ENCODE measurements at places on chromosomes 5 and 9.

- DNase-seq, result no peak
Observed at GRCh38 chr9:125902831-125903512, 155.8 kb downstream of the PBX3 start.

DNA sequence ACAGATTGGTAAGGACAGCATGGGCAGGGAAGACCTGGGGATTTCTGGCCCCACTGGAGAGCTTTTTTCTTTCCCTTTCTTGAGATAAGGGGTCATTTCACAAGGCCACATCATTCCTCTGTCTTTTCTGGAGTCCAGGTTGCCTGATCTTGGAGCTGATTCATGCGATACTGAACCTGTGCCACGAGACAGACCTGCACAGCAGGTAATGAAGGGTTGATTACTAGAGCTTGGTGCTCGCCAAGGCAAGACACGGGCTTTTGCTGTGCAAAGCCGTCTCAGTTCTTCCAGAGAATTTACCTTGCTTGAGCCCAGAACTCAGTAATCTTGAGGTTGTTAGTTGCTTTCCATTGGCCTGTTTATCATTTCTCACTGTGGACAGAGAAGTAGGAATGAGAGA, 39.2 kb downstream of the NUP188 start:
- no peak for DNase-seq

- no peak for DNase-seq
Observed at GRCh38 chr9:136865041-136865767, 904 bp downstream of the EDF1 start.

DNA sequence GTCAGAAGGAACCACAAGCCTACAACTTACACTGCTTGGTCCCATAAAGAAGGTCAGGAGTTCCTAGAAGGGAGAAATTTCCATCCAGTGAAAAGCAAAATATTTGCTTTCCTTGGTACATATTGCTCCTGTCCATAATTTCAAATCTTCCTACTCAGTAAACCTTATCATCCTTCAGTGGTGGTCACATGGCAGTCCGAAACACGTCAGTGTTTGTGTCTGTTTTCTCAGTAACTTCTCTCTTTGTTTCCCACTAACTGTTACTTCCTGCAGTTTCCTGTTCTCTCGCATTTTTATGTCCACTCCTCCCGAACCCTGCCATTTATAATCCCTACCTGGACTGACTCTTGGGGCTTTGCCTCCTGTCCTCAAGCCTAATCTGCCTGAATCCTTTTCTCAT, 129.1 kb downstream of the FANCC start:
- DNase-seq, result no peak

DNA sequence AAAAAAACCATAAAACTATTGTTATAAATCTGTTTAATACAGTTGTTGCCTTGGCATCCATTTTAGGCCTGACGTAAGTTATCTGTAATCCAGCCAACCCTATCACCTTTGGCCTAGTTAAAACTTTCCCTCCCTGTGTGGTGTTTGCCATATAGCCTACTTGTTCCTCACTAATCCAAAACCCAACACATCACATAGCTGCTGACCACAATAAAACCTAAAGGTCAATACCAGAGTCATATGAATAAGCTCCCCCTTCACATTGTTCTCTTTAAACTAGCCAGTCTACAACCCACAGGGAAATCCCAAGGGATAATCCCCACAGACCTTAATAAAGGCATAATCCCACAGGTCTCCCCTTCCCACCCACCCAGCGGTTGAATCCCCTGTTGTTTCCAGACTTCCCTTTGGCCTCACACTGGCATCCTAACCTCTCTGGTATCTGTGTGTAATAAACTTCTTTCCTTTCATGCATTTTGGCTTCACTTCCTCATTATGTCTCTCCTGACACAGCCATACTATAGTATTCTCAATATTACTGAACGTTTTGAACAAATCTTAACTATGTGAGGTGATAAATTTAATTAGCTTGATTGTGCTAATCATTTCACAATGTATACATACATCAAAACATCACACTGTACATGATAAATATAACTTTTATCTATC, 50.8 kb downstream of the DTWD2 start:
- no peak for DNase-seq

DNA sequence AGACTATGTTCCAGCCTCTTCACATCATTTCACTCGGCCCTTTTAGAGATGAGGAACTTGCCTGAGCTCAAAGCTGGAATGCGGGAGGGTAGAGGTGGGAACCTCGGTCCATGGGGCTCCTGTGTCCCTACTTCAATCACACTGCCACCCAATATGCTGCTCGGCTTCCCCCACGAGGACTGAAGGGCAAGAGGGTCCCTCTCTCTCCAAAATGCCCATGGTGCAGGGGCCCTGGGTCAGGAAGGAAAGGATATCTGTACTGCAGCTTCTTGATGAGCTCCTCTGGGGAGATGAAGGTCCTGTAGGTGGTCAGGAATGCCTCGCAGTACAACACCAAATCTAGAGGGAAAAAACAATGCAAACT, 46.5 kb downstream of the PRRT1B start:
- DNase-seq, result no peak

DNA sequence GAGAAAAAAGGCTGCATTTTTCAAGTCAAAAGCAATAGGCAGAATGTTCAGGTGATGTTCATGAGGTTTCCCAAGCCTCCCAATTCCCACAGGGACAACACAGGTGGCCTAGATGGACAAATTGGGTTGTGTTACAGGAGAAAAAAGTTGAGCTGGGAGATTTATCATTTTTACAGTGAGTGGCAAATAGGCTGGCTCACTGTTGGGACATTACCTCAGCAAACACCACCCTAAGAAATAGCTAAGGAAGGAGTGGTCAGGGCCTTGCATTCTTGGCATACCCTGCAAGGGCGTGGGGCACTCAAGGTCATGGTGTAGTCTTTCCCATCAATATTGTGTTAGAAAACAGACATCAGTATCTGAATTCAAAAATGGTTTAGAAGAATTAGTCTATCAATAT, 23.3 kb upstream of the CPLANE1 start:
- no peak for DNase-seq

DNA sequence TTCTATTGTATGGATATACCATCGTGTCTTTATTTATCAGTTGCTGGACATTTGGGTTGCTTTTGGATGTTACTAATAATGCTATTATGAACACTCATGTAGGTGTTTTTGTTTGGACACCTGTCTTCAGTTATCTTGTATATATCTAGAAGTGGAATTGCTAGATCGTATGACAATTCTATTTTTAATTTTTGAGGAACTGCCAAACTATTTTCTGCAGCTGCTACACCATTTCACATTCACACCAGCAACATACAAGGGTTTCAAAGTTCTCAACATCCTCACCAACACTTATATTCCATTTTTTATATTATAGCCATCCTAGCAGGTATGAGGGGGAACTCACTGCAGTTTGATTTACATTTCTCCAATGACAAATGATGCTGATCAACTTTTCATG, 324.6 kb downstream of the CAAP1 start:
- no peak for DNase-seq

DNA sequence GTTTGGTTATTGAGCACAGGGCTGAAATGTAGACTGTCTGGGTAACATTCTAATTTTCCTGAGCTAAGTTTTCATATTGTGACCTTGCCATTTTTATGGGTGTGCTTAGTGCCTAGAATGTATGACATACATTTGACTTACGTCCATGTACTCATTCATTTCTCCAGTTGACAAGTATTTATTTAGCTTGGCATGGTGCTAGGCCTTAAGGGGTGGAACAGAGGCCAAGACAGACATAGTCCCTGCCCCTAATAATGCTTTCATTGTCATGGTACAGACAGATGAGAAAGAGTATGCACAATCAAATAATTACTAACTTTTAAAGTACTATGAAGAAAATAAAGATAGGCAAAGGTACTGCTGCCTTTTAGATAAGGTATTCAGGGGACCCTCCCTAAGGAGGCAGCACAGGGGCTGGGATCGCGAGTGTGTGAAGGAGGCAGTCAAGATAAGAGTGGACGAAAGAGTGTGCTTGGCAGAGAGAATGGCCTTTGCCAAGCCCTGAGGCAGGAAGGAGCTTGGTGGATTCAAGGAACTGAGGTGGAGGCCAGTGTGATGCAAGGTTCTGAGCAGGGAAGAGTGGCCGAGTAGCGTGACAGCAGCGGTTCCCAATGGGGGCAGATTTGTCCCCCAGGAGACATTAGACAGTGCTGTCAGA, 128.0 kb downstream of the PIP5K1B start:
- DNase-seq, result no peak
